ENCODE measurements at places on chromosomes 16 and 17. TPM values are rescaled to one million over a fixed set of nuclear protein-coding genes. Genes with fewer than 3 reads are reported as not detected.

- no peak for DNase-seq
Observed at GRCh38 chr17:17930674-17931073, 41.5 kb downstream of the TOM1L2 start.

- DNase-seq: no peak
Observed at GRCh38 chr17:40901981-40902474, 17.0 kb upstream of the KRT20 start.

DNA sequence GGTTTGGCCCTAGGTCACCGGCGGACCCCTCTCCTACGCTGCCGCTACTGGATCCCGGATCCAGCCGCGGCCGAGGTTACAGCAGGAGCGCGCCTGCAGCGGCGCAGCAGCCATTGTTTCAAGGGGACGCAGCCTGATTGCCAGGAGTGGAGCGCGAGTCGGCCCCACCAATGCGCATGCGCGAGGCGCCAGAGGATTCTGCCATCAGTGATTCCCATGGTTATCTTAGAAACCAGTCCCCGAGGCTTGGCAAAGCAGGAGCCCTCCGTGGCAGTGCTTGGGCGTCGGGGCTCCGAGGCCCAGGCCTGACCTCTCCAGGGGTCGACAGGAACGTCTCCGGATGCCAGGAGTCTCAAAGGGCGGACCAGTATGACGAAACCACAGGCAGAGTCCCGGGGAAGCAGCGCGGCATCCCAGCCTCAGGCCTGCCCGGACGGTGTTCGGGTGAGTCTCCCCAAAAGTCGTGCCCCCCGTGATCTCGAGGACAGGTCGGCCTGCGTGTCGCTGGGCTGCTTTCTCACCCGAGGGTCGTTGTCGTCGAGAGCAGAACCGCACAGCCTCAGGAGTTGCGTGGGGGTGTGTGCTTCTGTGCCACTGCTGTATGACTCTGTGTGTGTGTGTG, 608.5 kb downstream of the KCNJ18 start:
- no peak for DNase-seq

- DNase-seq: no peak
Observed at GRCh38 chr16:21064203-21064602, 86.4 kb downstream of the DNAH3 start.

DNA sequence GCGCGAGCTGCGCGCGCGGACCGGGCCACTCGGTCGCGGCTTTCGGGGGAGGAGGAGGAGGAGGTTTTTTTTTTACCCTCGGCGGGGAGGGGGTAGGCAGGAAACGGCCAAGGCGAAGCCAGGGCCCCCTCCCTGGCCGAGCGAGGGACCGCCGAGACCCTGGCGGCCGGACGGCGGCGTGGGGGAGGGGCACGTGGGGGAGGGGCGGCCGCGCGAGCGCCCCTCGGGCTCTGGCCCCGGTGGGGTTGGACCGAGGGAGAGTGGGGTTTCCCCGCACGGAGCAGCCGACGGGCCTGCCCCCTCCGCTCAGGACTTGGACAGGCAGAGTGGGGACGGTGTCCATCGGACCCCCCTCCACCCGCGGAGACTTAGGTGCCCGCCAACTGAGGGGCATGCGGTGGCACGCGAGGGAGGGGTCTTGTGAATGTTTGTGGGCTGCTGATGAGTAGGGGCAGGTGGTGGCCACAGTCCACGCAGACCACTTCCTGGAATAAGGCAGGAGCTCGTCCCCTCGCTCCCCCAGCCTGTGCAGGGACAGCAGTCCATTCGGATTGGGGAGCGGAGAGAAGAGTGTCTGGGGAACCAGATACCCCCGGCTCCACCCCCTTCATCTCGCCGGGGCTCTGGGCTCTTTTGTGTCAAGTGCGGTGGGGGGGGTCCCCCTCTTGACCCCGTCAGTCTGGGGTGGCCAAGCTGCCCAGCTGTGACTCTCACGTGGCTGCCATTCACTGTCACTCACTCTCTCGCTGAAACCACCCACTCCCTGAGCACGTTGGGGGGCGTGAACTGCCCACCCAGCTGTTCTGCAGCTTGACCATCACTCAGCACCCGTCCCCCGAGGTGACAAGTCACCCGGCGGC, 3.0 kb upstream of the CHD3 start:
- DNase-seq: peak; percentile 36

DNA sequence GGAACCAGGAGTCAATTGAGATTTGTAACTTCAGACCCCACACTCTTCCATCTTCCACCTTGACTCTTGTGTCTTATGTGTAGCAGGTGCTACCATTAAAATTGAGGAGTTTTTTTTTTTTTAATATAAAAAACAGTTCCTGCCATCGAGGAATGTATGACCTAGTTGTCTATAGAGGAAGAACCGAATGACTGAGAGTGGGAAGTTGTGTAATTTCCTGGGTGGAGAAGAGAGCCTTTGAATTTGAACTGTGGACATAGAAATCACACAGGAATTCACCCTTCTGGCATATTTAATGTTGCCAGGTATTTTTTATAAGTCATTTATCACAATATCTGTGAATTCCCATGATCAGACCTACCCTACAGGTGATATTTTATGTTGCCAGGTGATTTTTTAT, 22.0 kb downstream of the SP2 start:
- DNase-seq: no peak

DNA sequence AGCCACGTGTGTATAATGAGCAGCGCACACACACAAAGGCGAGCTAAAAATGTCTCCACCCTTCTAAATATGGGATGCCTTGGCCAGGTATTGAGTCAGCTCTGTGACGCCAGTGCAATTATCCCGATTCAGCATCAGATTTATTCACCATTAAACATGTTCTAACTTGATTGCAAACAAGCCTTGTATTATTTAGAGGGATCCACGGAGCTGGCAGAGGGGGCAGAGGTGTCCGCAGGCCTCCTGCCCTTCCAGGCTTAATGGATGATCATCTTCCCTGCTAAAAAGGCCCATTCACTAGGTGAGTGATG, 591.7 kb downstream of the MAF start:
- DNase-seq: no peak

GRCh38 chr17:2962729-2963128, 100.7 kb downstream of the OR1D5 start:
- no peak for DNase-seq

DNA sequence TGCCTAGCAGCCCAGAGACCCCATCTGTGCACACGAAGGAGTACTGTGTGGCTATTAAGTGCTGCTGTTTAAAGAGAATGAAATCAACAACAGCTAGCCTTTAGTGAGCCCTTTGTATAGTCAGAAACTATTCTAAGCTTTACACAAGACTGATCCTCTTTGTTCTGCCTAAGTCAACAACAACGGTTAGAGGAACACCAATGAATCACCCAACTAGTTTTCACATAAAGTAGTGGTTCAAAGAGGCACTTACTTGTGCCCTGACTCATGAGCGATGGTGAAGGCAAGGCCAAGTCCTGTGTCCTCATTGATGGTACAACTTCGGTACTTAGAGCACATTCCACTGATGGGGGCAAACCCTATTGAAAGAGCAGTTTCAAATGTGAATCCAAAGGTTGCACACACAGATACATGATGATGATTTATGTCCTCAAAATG, 75.8 kb downstream of the ADAMTS18 start:
- DNase-seq: no peak

DNA sequence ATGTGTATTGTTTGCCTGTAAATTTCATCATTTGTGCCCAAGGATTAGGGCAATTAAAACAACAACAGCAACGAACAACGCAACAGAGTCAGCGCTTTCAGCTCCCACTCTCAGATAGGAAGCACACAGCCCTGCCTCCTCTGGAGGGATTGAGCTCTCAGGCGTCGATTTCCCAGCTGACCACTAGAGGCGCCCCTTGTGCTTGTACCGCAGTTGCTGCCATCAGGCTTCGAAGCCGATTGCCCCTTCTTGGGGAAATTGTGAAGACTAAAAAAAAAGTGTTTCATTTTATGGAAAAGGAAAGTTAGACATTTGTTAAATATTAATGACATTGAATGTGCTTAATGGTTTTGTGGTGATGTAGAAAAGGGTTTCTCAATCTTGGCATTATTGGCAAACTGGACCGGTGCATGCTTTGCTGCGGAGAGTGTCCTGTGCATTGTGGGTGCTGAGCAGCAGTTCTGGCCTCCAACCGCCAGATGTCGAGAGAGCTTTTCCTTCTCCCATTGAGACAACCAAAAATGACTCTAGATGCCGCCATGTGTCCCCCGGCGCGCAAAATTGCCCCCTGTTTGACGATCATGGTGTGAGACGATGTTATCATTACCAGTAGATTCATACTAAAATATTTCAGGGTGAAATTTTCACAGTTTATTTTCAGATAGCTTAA, 650.4 kb upstream of the RBFOX1 start:
- DNase-seq: no peak

The METTL9 gene
- 47.8 TPM for total RNA-seq

The TNFRSF13B gene
- not detected for total RNA-seq

The EFCAB5 gene
- not detected for total RNA-seq
